ENCODE measurements at places on chromosomes 11 and 22. TPM values are rescaled to one million over a fixed set of nuclear protein-coding genes. Genes with fewer than 3 reads are reported as not detected.

Gene KCNJ4
- not detected for total RNA-seq

Gene SAA4
- total RNA-seq = 147 TPM

Gene OR4C13
- not detected for total RNA-seq

Gene OTOG
- total RNA-seq = not detected
